KBM-7 (cell line): ENCODE measurements at places on chromosomes 12 and 14.

DNA sequence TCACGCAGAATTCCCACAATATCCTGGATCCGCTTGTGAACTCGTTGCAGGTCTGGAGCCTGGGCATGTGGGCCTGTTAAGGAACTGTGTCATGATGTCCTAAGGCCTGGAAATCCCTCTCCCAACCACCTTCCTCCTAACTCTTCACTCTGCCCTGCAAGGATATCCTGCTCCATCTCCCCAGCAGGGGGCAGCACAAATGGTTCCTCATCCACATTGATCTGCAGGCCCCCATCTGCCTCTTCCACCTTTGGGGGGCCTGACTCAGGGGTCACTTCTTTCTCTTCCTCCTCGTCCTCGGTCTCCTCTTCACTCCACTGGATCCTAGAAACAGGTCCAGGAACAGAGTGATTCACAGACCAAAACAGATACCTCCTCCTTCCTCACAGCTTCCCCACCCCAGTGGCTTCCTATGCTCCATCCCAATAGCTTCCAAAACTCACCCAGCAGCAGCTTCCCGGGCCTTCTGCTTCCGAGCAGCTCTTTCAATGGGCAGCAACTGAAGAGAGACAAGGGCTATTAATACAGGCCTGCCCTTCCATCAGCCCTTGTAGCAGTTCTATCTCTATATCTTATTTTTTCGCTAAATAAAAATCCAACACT, 4.5 kb downstream of the NOP2 start:
- peak; percentile 69 for DNase-seq

- DNase-seq, result no peak
These were observed 62.3 kb upstream of the TMPO start for GRCh38 chr12:98453070-98453469.

- no peak for DNase-seq
These were observed 194.3 kb downstream of the CPNE8 start for GRCh38 chr12:38711054-38711453.

DNA sequence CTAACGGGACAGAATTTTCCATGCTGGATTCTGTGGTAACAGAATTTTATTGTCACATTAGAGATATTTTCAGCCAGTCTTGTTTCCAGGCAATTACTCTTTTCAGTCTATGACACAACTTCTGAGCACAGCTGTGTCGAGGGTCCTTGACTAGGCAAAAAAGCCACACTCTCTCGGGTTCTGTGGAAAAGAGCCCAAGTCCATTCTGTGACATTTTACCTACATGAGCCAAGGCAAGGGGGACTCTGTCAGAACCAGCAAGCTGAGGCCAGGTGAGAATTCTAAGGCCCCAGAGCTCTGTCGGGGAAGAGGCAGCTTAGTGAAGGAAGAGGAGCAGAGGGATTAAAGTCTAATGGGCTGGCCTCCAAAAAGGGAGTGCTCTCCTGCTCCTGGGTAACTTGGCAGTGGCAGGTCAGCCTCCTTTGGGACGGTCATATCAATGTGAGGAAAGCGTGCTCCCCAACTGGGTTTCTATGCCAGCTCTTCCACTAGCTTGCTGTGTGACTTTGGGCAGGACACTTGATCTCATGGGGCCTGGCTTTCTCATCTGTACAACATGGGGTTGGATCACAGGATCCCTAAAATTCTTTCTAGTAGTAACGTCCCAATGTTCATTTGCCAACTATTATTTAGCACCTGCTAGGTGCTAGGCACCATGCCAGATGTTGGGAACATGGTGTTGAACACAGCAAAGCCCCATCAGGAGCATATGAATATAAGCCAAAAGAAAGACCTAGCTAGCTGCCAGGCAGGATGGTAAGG, 16.0 kb upstream of the RIC8B start:
- DNase-seq, result no peak

DNA sequence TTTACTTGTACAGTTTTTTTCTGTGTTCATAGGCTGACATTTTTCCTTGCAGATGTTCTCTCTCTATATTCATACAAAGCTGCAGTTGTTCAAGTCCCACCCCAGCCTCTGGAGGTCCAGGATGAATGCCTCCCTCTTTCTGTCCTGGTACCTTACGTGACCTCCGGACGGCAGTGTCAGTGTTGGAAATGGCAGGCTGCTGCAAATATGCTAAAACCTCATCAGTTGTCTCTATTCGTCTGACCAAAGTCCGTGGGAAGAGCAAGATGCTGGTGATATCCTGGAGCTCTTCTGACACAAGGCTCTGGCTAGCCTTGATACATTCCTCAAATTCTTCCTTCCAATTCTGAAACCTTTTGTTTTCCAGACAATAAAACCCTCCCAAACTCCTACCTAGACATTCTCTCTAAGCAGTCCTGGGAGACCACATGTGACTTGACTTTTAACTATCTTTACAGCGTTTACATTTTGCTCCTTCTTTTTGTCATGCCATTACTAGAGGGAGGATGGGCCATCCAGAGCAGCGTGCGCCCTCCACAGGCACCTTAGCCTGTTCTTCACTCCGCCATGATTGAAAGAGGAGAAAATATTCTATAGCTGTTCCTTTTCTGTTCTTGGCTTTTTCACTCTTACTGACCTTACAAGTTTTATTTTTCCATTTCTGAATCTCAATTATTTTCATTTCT, 143.6 kb downstream of the RGS6 start:
- no peak for DNase-seq

GRCh38 chr12:28015165-28015564, 42.6 kb upstream of the PTHLH start:
- DNase-seq, result no peak

GRCh38 chr14:89125216-89125615, 291.8 kb downstream of the FOXN3 start:
- no peak for DNase-seq

- DNase-seq, result no peak
These were observed 35.8 kb downstream of the TRIP11 start for GRCh38 chr14:92004062-92004461.

GRCh38 chr14:77970646-77971045, 170.7 kb downstream of the ADCK1 start:
- DNase-seq, result no peak

- DNase-seq, result no peak
These were observed 59.6 kb downstream of the GNS start for GRCh38 chr12:64699504-64700115.

- DNase-seq, result no peak
These were observed 19.7 kb downstream of the VDR start for GRCh38 chr12:47885012-47885501.

DNA sequence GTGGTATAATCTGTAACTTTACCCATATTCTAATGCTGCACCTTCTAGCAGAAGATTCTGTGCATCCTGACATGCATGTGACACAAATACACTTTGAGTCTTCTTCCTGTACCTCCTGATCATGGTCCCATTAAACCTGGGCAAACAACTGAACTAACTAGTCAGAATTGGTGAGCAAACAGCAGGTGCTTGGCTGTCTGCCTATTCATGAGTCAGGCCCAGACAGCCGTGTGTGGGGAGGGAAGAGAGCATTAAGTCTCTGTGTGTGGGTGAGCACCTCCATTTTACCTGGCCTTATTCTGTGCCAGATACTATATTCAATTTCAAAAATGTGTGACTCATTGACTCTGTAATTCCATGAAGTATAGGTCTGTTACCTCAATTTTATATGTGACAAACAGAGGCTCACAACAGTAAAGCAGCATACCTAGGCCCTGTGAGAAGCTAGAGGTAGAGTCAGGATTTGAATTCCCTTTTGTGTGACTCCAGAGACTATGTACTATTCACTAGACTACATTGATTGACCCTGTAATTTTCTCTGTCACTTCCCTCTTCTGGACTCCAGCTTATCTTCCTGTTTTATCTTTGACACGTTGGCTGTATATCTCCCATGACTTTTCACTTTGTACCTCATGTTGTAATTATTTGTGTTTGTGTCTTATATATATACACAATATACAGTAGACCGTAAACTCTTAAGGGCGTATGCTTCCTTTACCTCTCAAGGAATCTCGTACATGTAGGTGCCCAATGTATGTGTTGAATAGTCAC, 32.2 kb downstream of the SUSD6 start:
- peak; percentile 57 for DNase-seq

DNA sequence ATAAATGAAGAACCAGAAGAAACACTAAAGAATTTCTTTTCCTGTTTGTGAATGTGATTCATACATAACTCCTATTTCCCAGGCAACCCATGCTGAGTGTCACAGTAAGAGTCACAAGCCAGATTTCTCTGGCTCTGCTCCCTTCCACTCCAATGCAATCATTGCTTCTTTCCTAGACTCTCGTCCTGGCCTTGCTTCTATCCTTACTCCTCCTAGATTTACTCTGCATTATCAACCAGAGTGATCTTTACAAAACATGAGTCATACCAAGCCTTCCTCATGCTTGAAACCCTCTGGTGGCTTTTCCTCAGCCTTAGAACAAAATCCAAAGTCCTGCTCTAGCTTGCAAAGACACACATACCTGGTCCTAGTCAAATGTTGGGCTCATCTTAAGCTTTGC, 13.3 kb downstream of the IL22 start:
- no peak for DNase-seq

GRCh38 chr12:117980616-117981015, 11.8 kb upstream of the KSR2 start:
- DNase-seq, result no peak

DNA sequence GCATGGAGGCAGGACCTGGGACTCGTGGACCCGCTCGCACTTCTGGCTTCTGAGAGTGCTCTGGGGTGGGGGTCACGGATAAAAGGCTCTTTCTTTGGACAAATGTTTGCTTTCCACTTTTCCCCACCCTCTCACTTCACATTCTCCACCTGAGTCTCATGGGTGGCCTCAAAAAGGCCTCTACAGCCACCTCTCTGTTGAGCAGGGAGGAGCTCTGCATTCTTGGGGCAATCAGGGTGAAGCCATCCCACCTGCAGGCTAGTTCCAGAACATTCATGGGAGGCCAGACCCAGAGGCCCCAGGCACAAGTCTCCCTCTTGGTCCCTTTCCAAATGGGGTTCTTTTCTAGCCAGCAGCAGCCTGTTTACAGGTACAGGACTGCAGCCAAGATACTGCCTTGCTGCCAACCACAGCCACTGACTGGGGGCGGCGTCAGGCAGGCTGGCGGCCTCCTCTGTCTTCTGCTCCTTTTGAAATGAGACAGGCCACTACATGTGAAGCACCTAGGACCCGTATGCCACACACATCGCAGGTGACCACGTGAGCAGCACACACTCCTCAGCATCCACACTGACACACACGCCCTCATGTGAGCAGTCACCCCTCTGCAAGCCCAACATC, 18.2 kb upstream of the CEBPE start:
- DNase-seq, result no peak

DNA sequence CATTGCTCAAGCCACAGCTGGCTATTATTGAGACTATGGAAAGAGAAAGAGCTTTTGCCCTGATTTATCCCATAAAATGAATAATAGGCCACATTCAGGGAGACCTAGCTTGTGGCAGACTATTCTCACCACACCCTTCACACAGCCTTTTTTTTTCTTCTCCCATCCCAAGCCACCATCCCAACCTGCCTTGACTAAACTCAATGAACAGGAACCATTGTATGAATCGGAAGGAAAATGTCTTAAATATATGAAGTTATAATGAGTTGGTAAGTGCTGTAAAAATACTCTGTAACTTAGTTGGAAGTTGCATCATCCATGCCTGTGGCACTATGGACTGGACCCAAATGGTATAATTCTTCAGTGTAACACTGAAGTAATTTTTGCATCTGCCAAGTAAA, 338.4 kb downstream of the RAD51B start:
- no peak for DNase-seq

DNA sequence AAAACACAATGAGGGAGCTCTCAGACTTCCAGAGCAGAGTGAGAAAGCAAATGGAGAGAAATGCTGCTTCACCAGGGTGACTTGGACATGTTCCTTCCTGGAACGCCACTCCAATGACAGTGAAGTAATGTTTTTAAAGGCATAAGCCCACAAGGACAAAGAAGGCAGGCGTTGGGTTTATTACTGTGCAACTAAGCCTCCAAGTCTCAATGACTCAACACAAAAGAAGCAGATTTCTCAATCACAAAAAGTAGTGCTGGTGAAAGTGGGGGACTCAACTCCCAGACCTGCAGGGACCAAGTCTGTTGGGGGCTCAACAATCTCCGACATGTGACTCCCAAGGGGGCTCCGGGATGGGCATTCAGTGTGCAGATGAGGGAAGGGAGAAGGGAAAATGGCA, 505.2 kb downstream of the BCL11B start:
- DNase-seq, result no peak

GRCh38 chr14:39212693-39213092, 21.0 kb upstream of the MIA2 start:
- DNase-seq, result no peak

DNA sequence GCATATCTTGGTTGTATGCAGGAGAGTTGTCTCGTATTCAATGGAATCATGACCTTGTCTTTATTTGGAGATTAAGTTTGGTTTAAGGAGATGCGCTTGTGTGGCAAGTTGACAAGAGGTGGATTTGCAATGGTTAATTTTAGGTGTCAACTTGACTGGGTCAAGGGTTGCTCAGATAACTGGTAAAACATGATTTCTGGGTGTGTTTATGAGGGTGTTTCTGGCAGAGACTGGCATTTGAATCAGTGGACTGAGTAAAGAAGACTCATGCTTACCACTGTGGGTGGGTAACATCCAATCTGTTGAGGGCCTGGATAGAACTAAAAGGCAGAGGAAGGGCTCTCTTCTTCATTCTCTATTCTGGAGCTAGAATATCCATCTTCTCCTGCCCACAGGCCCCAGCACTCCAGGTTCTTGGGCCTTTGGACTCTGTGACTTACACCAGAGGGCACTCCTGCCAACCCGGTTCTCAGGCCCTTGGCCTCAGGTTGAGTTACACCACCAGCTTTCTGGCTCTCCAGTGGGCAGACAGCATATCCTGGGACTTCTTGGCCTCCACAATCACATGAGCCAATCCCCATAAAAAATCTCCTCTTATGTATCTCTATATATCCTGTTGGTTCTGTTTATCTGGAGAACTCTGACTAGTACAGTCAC, 141.5 kb upstream of the ARID2 start:
- no peak for DNase-seq

DNA sequence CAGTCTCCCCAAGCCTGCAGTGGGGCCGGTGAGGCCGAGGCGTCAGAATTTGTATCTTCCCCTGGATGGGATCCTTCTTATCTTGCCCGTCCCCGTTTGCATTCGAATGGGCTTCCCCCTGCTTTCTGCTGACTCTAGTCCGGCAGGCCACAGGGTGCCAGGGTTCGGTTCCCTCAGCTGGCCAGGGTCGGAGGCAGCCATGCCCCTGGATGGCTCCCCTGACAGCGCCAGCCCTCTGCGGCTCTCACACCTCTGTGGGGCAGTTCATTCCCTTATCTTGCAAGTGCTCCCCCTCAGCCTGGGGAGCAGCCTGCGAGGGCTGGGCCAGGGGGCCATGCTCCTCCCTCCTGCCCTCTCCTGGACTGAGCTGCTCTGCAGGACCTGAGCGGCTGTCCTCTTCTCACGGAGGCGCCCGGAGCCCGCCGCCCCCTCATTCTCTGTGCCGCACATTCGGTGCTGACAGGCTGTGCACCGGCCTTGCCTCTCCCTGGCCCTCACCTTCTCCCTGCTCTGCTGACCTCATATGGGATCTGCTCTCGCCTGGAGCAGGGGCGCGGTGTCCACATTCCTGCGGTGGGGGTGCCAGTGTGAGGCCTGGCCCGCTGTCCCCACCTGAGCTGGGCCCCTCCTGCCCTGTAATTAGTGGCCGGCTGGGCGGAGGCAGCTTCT, 32.8 kb downstream of the KIF26A start:
- no peak for DNase-seq
